Right ventricle myocardium inferior (tissue), 1 donor: ENCODE measurements at places on chromosomes 2 and 18. TPM values are rescaled to one million over a fixed set of nuclear protein-coding genes. Genes with fewer than 3 reads are reported as not detected.

GRCh38 chr18:8830067-8831060, 125.0 kb downstream of the MTCL1 start:
- DNase-seq = no peak

RTKN gene
- total RNA-seq = 16.4 TPM

- DNase-seq = no peak
Observed at GRCh38 chr18:79805211-79805887, 7.6 kb downstream of the KCNG2 start.

SIX3 gene
- total RNA-seq = not detected

EPB41L3 gene
- 10.5 TPM for total RNA-seq

DNA sequence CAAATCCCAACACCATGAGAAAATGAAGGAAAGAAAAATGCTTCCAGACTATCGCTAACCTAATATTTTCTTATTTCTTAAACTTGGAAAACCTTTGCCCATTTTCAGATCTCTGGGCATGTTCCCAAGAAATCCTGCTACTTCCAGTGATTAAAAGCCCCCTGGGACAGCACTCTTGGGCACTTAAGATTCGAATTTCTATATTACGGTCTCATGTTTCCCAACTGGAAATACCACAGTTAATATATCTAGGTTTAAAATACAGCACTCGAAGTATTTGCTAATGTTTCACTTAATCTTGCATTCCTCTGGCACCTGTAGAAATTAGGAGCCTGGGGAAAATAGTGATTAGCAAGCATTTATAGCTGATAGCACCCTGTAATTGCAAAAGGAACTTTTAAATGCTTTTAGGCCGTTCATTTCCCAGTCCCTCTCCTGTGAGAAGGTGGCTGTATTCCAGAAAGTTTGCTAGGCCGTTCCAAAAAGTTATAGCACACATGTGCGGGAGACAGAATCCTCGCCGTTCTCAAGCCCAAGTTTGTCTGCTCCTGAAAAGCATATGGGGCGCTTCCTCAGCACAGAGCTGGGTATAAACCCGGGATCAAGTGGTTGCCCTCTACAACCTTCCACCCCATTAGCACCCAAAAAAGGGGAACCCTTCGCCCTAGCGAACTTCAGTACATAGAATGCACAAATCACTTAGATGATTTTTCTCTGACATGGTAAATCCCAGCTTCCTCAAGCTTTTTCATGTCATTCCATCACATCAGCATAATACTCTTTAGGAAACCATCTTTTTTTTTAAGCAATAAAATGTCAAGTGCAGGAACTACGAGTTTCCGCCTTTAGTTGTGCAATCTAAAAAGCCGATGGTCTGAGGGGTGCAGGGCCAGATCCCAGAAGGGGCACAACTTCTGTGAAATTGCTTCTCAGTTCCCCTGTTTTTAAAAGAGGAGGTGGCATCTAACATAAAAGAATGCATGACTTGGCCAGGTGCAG, 60.6 kb downstream of the DIPK1C start:
- DNase-seq = no peak

- no peak for DNase-seq
Observed at GRCh38 chr2:182509-183122, 81.2 kb downstream of the SH3YL1 start.

GRCh38 chr2:203713381-203713780, 6.9 kb downstream of the CD28 start:
- no peak for DNase-seq

OSBPL6 gene
- 3.4 TPM for total RNA-seq

- no peak for DNase-seq
Observed at GRCh38 chr2:222042666-222043065, 256.1 kb downstream of the PAX3 start.

- peak; percentile 84 for DNase-seq
Observed at GRCh38 chr2:100262555-100263320, 59.6 kb downstream of the LONRF2 start.

DNA sequence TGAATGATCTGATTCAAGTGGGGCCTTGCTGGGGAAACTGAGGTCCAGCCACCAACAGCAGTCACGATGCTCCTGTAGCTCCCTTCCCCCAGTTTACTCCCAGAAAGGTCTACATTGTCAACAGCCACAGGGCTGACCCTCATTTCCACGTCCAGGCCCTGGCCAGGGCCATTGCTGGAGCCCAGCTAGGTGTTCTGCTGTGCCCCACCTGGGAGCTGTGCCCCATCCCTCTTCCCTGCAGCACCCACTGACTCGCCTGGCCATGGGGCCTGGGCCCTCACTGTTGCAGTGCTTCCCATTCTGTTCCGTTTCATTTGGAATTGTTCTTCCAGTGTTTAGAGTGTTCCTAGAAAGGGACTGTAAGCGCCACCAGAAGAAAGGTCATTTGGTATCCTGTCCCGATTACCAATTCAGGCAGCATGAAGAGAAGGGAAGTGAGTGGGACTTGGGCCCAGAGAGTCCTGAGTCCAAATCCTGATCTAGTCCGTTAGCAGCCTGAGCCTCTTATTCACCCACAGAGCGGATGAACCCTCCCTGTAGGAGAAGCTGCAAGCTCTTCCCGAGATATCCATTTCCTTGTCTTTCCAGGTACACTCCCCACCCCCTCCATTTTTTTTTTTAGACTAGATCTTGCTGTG, 73.1 kb upstream of the HPCAL1 start:
- no peak for DNase-seq

IL36G gene
- not detected for total RNA-seq

- no peak for DNase-seq
Observed at GRCh38 chr2:32427672-32428610, 71.1 kb downstream of the BIRC6 start.

- DNase-seq = no peak
Observed at GRCh38 chr2:162041485-162041884, 32.5 kb downstream of the DPP4 start.

DLGAP1 gene
- not detected for total RNA-seq

GRCh38 chr2:216405588-216405987, 6.7 kb upstream of the SMARCAL1 start:
- DNase-seq = no peak

FBXO11 gene
- 35.6 TPM for total RNA-seq

DNA sequence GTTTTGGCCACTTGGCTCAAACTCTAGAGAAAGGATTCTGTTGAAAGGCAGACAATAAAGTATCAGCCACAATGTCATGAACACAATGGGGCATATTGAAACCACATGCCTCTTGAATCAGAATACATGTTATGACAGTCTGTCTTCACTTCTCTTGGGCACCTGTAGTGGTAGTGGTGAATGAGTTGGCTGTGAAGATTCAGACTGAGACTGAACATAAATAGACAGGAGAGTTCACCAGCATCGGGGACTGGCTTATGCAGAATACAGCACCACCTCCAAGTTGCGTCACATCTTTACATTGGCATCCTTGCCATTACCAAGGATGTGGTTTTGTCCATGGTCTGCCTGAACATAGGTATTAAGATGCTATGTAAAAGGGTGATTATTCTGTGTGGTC, 336.8 kb downstream of the MYCN start:
- no peak for DNase-seq
